ENCODE measurements at places on chromosomes 16 and 17.
A peak's percentile ranks its signal among the peaks of the same experiment; 100 is the strongest.

DNA sequence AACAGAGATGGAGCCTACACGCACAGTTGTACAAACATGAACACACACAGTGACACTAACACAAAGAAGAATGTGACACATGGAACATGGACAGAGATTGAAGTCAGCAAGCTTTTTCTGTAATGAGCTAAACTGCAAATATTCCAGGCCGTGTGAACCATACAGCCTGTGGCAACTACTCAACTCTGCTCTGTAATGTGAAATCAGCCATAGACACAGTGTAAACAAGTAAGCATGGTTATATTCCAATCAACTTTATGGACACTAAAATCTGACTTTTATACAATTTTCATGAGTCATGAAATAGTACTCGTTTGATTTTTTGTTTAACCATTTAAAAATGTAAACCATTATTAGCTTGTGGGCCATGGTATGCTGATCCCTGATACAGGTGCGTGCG lies 120.2 kb downstream of the SMG6 start:
- no peak for DNase-seq

DNA sequence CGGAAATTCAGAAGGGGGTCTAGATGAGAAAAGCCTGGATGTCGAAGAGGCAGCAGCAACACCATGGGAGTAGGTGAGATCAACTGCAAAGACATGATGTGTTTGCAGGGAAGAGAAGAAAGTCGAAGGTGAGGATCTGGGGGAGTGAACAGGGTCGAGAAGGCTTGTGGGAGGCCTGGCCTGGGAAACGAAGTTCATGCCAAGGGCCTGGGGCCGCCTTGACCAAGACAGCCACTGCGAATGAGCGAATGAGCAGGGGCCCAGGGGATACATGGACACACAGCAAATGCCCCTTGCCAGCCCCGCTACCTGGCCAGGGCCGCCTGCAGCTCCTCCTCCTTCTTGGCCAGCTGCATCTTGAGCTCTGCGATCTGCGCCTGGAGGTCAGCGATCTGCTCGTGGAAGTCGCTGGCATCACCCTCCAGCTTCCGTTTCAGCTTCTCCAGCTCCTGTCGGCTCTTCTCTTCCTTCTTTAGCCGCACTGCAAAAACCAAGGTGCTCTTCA lies 87.1 kb downstream of the NDE1 start:
- no peak for DNase-seq

GRCh38 chr16:46914556-46915201 lies 30.5 kb downstream of the GPT2 start:
- no peak for DNase-seq

- DNase-seq = no peak
These were observed at the start of gene DNAH3 for GRCh38 chr16:21150375-21151001. Gene DNAH3, minus strand, starts transcription at chr16:21150846. Its CDS starts 527 bp downstream, at chr16:21150319.

GRCh38 chr16:49727611-49728010 lies 128.3 kb downstream of the ZNF423 start:
- DNase-seq = no peak

- DNase-seq = no peak
These were observed 146.8 kb downstream of the CYLD start for GRCh38 chr16:50888486-50889261.

GRCh38 chr17:15119968-15120367 lies 145.2 kb downstream of the PMP22 start:
- no peak for DNase-seq

- DNase-seq = no peak
These were observed 48.0 kb downstream of the TEKT5 start for GRCh38 chr16:10646581-10647263.

DNA sequence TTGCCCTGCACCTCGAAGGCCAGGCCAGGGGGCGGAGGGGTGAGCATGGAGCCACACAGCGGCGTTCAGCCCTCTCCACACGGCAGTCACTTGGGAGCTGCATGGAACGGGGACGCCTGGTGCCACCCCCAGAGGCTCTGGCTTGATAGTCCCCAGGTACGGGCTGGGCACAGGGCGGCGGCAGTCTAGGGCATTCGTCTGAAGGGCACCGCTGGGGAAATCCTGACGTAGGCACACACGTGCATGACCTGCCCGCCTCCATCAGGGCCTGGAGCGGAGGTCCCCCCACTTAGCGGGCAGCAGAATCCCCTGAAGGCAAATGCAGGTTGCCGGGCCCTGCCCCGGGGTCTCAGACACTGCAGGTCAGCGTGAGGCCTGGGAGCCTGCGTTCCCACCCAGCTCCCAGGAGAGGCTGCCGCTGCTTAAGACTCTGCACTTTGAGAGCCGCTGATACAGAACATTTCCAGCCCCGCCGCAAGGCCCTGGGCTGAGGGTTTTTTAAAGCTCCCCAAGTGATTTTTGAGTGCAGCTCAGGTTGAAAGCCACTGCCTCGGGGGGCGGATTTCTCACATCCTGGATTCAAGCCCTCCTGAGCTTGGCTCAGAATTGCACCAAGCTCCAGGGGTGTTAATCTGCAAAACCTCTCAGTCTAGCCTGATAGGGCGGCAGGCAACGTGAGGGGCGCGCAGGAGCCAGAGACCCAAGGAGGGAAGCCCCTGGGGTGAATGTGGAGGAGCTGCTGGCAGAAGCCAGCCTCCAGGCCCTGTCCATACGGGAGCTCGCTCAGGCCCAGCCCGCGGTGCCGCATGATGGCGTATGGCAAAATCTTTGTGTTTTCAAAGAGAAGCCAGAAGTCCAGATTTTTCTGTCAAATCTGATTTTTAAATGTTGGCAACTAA lies 182.3 kb upstream of the GSE1 start:
- DNase-seq = no peak

DNA sequence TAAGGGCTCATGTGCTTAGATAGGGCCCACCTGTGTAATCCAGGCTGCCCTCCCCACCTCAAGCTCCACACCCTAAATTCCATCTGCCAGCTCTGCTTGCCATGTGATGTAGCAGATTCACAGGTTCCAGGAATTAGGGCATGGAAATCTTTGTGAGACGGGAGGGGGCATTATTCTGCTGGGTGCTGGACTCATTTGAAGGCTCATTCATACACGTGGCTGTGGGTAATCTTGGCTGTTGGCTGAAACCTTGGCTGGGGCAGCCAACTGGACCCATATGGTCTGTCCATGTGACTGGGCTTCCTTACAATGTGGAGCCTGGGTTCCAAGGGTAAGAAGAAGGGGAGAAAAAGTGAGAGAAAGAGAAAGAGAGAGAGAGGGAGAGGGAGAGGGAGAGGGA lies 115.1 kb downstream of the CYLD start:
- DNase-seq = no peak

GRCh38 chr17:1347589-1348323 lies 52.3 kb downstream of the YWHAE start:
- DNase-seq = no peak

DNA sequence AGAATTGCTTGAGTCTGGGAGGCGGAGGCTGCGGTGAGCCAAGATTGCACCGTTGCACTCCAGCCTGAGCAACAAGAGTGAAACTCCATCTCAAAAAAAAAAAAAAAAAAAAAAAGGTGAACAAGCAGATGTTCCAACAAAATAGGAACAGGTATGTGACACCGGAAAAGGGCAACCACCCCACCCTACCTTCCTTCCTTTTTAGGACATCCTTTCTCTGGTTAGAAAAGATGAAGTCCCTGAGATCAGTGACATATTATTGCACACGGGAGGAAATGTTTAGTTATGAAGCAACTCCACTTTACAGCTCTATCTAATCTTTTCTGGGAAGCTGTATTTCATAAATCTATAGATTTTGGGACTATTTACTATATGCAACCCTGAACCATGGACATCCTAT lies 114.2 kb upstream of the MON1B start:
- no peak for DNase-seq

- DNase-seq = no peak
These were observed 487 bp downstream of the CREBBP start for GRCh38 chr16:3879887-3880564.

GRCh38 chr17:15175356-15175755 lies 89.8 kb downstream of the PMP22 start:
- no peak for DNase-seq

DNA sequence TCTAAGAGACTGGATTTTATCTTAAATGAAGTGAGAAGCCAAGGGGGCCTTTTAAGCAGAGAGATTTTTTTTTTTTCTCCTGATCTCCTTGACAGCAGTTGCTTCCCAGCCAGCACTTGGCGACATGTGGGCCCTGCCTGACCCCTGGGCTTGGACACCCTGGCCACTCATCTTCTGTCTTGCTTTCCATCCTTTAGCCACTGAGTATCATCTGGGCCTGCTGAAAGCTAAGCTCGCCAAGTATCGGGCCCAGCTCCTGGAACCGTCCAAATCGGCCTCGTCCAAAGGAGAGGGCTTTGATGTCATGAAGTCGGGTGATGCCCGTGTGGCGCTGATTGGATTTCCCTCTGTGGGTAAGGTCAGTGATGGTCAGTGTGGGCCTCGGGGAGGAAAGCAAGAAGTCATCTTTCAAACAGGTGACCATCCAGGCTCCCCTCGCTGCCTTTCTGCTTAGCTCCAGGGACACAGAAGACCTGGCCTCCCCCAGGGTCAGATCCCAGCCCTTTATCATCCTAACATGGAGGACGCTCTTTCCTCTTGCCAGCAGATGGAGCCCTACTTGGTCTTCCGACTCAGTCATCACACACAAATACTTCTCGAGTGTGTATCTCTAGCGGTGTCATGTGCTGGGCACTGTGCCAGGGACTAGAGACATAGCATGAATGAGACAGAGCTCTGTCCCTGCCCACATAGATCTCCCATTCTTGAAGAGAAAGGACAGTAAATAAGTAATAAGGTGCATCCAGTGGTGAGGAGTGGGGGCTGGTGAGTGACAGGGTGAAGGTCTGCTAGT lies 6.1 kb downstream of the DRG2 start:
- no peak for DNase-seq

DNA sequence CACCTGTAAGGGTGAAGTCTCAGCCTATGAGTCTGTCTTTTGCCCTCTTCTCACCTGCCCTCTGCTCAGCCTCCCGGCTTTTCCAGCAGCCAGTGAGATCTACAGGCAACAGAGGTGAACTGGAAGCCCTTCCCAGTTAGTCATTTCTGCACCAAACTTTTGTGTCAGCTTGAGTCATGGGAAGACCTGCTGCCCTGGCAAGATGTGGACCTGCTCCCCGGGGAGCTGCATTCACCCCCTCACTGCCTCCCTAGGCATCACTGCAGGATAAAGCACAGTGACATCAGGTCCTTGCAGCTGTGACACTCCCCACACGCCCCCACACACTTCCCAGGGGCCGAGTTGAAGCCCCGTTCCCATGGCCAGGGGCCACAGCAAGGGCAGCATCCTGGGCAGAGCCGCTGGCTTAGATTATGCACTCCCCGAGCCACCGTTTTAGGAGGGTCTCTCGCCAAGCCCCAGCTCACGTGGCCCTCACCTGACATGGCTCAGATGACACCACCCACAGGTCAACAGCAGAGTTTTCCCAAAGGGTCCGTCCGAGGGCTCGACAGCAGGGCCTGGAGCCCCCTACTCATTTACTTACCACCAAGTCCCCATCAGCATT lies 6.5 kb upstream of the ABR start:
- no peak for DNase-seq

DNA sequence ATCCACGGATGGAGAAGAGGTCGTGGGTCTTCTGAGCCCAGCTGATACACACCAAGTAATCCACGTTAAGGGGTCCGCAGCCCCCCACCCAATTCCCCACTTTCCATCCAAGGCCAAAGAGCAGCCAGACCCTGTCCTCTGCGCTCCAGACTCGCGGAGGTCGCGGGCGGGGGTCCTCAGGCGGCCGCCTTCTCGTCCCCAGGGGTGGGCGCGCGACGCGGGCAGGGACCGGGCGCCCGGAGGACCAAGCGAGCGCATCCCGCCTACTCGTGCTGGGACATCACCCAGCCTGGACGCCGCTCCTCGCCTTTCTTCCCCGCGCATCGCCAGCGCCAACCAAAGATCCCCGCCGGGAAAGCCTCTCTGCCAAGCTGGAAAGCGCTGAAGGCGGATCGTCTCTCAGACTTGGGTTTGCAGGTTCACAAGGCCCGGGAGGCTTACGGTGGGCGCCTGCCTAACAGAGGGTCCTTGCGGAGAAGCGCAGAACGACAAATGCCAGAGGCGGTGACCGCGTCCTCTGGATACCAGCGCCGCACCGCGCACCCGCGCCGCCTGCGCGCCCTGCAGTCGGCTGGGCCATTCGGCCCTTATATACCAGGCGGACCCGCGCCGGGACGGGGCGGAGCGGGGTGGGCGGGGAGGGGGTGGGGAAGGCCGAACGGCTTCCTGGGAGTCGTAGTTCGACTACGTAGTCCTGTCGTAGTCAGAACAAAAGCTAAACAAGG lies 471.6 kb downstream of the SOX9 start:
- peak; percentile 16 for DNase-seq

DNA sequence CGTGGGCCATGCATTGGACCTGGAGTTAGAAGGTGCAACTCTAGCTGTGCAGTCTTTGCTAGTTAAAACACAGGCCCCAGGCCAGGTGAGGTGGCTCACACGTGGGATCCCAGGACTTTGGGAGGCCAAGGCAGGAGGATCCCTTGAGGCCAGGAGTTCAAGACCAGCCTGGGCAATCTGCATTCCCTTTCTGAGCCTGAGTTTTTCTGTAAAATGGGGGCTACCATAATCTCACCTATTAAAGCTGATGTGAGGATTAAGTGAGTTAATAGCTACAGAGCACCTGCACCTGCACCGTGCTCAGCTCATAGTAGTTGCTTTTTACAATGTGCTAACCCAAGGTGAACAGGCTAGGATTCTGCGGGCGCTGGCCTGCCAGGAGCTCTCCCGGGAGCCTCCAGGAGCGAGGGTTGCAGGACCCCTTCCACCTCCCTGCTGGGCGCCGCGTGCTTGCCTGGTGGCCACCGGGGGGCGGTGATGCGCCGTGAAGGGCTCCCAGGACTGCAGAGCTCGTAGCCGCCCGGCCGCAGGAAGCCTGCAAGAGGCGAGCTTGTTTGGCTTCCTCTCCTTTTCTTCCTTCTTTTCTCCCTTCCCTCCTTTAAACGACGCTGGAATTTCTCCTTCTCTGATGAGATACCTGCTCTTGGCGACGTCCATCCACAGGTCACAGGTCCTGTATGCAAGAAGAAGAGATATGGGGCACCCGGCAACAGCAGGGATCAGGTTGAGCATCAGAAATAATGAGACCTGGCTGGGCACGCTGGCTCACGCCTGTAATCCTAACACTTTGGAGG lies 51.3 kb downstream of the ZFP90 start:
- DNase-seq = peak; percentile 36

GRCh38 chr17:68706356-68706920 lies 105.3 kb upstream of the FAM20A start:
- no peak for DNase-seq

DNA sequence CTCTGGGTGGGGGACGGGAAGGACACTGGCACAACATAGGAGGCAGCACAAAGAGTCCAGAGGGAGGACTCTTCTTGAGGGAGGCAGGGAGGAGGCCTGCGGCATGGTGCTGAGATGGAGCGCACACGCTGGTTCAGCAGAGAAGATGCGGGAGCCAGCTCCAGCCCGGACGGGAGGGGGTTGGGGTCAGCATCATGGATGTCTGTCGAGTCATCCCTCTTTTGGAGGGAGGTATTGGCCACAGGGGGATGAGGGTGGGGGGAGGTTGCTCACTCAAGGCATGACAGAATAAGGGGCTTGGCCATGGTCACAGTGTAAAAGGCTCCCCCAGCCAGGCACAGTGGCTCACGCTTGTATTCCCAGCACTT lies 19.3 kb downstream of the DCAKD start:
- DNase-seq = no peak

- DNase-seq = no peak
These were observed 80.6 kb downstream of the C16orf95 start for GRCh38 chr16:87236516-87237115.

- no peak for DNase-seq
These were observed 151.1 kb upstream of the GSE1 start for GRCh38 chr16:85461814-85462713.

Data from stimulated activated CD8-positive, alpha-beta memory T cell treated with anti-CD3 and anti-CD28 coated beads, Interleukin-7, amount 100 ng/mL, for 48 hours (primary cell).